ENCODE measurements at places on chromosomes 13 and 19. TPM values are rescaled to one million over a fixed set of nuclear protein-coding genes. Genes with fewer than 3 reads are reported as not detected.
A peak's percentile ranks its signal among the peaks of the same experiment; 100 is the strongest.

GRCh38 chr19:15378534-15379082 lies 979 bp downstream of the AKAP8 start:
- peak; percentile 16 for DNase-seq

DNA sequence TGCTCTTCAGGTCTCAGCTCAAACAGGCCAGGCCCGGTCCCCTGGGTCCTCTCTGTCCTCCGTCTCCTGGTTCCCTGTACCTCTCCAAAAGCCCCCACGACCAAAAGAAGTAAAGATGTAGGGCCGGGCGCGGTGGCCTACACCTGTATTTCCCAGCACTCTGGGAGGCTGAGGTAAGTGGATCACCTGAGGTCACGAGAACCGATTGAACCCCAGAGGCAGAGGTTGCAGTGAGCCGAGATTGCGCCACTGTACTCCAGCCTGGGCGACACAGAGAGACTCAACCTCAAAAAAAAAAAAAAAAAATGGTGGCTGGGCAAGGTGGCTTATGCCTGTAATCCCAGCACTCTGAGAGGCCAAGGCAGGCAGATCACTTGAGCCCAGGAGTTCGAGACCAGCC lies 22.0 kb upstream of the BCL3 start:
- DNase-seq: no peak

The ZNF723 gene
- not detected for total RNA-seq

The UPK1A gene
- 0.18 TPM for total RNA-seq

All from astrocyte (in vitro differentiated cells and primary cell).